ENCODE measurements at places on chromosomes 5 and 9.

DNA sequence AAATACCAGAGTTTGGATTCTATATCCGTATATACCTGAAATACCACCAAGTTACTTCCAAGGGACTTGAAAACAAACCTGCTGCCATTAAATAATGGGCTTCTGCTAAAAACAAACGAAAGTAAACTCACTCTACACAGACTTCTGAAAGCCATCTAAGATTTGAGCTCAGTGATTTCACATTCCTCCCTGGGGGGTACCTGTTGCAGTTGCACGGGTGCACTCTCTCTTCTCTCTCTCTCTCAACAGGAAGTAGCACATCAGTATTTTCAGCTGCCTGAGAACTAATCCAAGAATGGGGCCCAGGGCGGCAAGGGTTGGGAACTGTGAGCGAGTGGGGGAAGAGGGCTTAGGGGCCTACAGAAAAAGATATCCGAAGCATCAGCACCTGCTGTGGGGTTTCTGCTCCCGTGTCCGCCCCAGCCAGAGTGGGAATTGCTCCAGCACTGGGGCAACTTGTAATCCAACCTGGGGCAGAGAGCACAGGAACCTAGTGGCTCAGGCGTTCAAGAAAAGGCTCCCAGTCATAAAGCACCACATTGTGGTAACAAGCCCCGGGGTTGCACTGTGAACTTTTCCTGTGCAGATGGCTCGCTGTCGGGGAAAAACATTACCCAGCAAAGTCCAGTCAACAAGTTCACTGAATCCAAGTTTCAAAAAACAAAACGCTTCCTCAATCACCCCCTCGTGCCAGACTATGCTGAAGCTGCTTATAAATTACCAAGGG, 99.8 kb downstream of the EFNA5 start:
- peak; percentile 40 for DNase-seq

- DNase-seq: no peak
These were observed 69.0 kb downstream of the MVB12B start for GRCh38 chr9:126395439-126396212.

- DNase-seq: no peak
These were observed 29.8 kb upstream of the ZFR start for GRCh38 chr5:32474209-32474854.

DNA sequence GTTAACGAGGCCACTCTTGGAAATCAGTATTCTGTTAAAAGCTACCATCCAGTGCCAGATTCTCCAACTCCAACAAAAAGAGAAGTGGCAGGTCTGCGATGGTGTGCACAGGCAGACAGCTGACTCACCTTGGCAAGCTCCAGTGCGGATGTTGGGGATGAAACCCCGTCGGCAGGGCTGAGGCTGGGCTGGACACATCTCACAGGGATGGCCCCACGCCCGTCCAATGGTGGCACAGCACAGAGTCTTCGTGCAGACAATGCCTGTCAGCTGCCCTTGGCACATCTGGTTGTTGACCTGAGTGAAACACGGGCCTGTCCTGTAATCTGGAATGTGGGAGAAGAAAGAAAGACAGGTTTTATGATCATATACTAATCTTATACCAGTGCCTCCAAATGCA, 73.4 kb downstream of the FBN2 start:
- DNase-seq: no peak

- peak; percentile 5 for DNase-seq
These were observed 145.3 kb downstream of the PLK2 start for GRCh38 chr5:58314356-58315210.

DNA sequence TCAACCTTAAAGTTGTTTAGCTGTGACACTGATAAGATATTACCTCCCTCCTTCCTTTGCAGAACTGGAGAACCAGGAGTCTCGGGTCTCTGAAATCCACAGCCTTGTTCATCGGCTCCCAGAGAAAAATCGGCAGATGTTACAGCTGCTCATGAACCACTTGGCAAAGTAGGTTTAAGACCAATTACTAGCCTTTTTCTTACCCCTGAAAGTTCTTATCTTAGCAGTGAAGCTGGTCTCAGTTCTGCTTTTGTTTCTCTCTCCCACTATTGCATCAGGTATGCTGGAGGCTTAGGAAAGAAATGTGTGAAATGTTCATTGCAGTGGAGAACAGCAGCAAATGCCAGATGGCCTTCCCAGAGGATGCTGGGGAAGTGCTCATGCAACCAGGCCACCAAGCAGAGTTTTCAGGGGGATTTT, 287.4 kb downstream of the ARHGAP26 start:
- no peak for DNase-seq

DNA sequence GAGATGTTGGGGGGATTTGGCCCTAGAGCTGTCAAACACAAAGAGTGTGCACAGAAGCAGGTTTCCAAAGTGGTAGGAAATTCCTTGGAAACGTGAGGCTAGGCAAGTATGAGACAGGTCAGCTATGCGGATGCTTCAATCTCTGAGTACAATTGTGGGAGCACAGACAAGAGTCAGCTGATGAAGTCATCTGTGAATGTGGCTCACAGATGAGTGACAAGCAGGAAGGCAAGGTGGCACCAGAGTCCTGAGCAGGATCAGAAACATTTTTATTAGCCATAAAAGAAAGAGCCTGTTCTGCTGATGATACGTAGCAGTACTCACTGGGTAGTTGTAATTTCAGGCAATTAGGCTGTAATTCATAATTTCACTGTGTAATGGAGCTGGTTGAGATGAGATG, 117.0 kb downstream of the DCP2 start:
- DNase-seq: no peak

GRCh38 chr5:173310218-173310769, 17.9 kb downstream of the STC2 start:
- no peak for DNase-seq

DNA sequence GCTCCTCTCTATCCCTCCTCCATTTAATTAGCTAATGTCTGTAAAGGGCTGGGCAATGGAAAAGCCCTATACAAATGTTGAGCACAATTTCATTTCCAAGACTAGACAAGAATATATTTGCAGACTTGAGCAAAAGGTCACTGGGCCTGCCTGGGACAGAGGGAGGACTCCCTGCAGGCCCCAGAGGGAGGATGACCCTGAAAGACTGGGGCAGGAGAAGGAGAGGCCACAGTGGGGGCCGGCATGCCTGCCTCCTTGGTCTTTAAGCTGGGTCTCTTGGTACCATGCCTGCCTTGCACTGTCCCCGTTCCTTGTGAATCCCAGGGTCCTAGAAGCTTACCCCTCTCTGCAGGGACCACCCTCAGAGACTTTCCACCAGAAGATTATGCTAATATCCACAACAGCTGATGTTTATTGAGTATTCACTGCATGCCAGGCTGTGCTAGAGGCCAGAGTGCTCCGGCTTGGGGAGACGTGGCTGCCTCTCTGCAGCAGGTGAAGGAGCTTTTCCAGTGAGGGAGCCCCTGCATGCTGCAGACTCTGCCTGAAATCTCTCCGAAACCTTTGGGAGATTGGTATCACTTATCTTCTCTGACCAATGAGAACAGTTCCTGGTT, 72.7 kb upstream of the HSPA9 start:
- no peak for DNase-seq

DNA sequence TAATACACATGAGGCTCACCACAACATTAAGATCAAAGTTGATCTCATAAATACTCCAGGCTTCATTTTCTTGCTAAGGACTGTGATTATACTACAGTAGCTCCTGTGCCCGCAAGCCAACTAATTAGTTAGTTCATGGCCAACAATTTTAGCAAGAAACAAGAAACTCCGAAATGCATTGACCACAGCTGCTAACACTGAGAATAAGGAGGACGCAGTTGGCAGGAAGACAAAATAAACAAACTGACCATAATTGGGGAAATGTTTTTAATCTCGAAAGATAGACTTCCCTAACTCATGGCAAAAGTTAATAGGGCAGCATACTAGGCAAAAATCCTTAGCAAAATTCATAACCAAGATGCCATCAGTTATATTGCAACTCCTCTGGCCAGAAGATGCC, 115.5 kb upstream of the SPEF2 start:
- DNase-seq: no peak

GRCh38 chr5:59187857-59188256, 605.0 kb downstream of the RAB3C start:
- DNase-seq: no peak

GRCh38 chr9:11946531-11946930, 746.7 kb upstream of the TYRP1 start:
- no peak for DNase-seq

DNA sequence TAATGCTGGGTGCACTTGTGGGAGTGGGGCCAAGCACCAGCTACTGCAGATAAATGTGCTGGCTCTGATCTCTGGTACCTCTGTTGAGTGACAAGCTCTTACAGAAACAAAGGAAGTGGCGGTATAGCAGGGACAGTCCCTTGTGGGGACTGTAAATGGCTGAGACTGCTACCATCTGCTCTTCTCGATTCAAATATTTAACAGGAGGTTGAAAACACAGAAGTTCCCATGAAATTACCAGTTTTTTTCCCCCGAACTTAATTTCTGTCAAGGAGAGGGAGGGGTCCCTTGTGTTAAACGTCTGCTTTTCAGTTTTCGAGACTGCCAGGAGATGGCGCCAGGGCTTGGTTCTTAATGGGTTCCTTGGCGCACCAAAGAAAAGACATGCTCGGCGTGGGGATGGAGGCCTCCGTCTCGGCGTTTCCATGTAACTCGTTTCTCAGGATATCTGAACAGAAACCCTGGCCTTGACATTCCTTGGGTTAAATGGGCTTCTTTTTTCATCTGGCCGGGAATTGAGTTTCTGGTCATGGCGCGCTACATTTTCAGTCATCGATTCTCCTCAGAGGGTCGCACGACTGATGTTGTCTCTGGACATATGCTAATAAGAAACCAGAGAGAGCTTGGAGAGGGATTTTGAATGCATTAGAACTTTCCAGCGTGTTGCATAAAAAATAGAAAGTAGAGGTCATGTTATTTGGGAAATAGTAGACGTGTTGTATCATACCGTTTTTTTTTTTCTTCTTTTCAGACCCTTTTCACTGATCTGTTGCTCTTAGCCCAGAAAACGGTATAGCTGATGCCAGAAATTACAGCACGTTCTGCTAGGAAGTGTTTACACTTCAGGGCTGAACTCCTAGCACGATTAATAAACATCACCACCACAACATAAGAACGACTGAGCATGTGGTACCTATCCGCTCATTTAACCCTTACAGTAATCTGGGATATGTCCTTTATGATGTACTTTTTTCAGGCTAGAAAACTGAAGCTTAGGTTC, 64.0 kb downstream of the CARTPT start:
- DNase-seq: peak; percentile 84

DNA sequence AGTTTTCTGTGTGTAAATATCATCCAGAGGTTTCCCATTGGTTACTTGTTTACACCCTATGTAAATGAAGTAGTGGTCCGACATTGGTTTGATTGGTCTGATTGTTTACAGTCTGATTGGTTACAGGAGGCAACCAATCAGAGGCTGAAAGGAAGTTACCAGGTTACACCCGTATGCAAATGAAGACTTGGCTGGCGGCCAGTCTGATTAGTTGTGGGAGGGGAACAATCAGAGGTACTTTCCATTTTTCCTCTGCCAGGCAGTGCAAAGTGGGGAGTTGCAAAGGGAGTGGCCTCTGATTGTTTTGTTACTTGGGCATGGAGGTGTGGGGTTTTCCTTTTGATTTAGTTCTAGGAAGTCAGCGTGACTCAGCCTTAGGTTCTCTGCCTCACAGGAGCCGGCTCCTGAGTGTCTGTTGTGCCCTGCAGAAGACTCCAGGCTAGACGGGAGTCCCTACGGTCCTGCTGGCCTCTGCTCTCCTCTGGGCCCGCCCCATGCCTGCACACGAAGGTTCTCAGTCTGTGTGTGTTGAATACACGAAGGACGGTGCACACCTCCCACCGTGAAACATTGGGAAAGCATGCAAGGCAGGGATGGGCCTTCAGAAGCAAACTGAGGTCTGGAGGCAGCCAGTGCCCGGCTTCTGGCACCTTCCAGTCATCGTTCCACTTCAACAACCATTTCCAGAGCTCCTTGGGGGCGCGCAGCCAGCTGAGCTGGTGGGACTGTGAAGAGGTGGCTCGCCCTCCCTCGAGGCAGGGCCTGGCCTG, 42.9 kb downstream of the OLFM1 start:
- DNase-seq: peak; percentile 63

- no peak for DNase-seq
These were observed 33.0 kb downstream of the EGFLAM start for GRCh38 chr5:38291355-38291754.

GRCh38 chr5:130514984-130515690, 610.9 kb downstream of the CHSY3 start:
- no peak for DNase-seq

GRCh38 chr5:54717870-54718269, 200.3 kb downstream of the SNX18 start:
- no peak for DNase-seq

DNA sequence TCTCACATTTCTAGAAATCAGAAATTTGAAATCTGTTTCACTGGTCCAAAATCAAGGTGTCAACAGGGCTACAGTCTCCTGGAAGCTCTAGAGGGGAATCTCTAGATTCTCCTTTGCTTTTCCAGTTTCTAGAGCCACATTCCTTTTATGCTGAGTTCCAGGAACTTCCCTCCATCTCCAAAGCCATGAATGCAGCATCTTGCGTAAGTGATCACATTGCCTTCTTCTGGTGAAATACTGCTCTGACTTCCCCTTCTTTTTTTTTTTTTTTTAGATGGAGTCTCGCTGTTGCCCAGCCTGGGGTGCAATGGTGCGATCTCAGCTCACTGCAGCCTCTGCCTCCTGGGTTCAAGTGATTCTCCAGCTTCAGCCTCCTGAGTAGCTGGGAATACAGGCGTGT, 23.8 kb downstream of the GDA start:
- no peak for DNase-seq

DNA sequence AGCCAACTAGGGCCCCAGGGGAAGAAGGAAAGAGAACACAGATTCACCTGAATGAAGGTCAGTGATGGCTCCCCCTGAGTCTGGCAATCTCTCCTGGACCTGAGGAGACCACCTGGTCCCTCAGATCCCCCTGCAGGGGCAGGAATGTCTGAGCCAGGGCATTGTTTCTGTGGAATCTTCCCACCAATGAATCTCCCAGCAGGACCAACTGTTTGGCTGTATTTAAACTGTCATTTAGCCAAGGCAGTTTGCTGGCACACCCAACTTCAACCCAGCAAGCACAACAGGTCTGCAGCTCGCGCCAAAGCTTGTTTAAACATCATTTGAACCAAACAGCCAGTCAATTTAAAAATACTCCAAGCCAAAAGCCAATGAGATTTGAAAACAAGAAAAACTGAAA, 92.6 kb downstream of the SH3TC2 start:
- DNase-seq: peak; percentile 44

GRCh38 chr5:17269201-17269600, 51.8 kb downstream of the BASP1 start:
- DNase-seq: no peak

DNA sequence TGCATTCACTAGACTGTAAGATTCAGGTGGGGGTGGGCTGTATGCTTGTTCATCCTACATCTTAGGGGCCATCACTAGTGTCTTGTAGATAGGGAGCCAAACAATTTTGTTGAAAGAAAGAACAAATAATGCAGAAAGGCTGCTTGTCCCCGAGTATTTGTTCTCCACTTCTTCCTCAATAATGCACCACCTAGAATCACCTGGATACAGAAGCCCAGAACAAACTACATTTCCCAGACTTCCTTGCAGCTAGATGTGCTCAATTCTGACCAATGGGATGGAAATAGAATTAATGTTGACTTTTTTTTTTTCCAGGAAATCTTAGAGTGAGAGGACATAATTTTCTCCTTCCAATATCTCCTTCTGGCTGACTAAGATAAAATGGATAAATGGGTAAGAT, 38.9 kb upstream of the TNFSF8 start:
- no peak for DNase-seq
